ENCODE measurements at places on chromosomes 11 and 22.

- no peak for DNase-seq
Observed at GRCh38 chr11:95661162-95661561, 128.4 kb downstream of the FAM76B start.

DNA sequence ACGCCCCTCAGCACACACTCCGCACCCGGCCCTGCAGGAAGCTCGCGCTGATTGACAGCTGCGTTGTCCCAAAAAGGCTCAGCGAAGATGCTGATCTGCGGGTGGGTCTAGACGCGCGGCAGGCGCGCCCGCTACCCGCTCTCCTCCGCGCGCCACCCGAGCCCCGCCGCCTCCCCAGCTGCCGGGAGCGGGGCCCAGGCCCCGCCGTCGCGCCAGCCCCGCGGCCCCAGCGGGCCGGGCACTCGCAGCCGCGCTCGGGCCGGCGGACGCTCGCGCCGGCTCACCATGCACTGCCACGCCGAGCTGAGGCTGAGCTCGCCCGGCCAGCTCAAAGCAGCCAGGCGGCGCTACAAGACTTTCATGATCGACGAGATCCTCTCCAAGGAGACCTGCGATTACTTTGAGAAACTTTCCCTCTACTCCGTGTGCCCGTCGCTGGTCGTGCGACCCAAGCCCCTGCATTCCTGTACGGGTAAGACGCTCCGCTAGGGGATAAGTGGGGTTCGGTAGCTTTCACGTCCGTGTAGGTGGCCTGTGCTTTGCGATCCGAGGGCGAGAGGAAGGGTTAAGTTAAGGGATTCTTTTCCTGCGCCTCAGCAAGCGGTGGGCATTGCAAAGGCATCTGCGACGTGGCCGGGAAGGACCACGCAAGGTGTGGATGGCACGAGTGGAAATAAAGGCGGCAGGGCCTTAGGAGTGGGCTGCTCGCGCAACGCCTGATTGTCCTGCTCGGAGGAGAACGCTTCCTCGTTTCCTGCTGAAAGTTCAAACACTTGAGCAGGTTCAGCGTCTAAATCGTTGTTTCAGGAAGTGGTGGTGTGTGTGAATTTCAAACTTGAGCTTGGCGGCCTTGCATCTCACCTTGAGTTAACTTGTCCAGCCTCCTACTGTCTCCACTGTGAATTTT is at the start of gene BARX2:
Gene BARX2, plus strand, starts transcription at position 98 of the 907 bp plus-strand sequence. Its CDS starts 188 bp downstream, at position 286.
- DNase-seq: no peak

DNA sequence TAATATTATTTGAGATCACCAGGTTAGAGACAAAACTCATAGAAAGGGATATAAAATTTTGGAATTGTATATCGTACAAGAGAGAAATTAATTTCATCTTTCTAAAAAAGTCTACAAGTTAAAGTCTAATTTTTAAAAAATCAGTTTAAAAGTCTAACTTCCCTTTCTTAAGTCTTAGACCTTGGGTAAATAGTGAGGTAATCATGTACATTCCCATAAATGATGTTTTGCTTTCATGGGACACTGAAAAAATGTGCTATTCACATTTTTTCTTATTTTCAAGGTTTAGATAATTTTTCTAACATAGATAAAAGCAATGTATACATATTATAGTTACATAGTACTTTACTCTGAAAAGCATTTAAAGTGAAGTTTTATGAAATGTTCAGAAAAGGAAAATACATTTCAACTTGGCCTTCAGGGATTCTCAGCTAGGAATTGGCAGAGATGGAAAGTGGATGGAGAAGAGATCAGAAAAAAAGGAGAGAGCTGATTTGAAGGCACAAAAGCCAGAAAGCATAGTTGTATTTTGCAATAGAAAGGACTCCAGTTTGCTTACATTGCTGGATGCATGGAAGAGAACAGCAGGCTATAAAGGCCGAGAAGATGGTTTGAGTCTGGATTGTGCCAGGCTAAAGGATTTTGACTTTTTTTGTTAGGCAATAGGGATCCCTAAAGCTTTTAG is 194.0 kb downstream of the CASP12 start:
- no peak for DNase-seq

GRCh38 chr11:2940921-2941821 is 12.0 kb upstream of the PHLDA2 start:
- no peak for DNase-seq

GRCh38 chr11:9719566-9720289 is 55.9 kb downstream of the SWAP70 start:
- no peak for DNase-seq

- DNase-seq: no peak
Observed at GRCh38 chr11:116804001-116804400, 12.3 kb upstream of the APOA5 start.

DNA sequence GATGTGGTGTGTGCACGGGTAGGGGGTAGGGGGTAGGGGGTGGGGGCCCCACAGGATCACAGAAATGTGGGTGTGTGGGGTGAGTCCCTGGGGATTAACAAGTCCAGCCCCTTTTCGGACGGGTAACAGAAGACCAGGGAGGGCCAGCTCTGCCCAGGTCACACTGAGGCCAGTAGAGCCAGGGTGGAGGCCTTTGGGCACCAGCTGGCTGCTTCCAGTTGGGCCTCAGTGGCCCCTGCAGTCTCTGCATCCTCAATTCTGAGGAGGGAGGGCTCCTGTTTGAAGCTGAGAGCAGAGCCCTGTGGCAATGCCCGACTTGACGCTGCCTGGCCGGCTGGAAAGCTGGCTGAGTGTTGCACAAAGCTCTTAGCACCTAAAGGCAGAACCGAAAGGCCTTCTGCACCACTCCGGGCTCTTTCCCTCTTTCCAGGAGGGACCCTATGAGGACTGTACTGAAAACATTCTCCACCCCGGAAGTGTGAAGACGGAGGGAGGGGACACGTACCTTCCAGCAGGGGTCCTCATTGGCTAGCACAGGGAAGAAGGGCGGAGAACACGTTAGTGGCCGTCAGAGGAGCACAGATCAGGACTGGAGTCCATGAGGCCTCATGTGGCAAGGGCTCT is 120.4 kb downstream of the PHF21B start:
- no peak for DNase-seq

GRCh38 chr11:117875382-117876058 is 938 bp downstream of the FXYD6 start:
- no peak for DNase-seq

DNA sequence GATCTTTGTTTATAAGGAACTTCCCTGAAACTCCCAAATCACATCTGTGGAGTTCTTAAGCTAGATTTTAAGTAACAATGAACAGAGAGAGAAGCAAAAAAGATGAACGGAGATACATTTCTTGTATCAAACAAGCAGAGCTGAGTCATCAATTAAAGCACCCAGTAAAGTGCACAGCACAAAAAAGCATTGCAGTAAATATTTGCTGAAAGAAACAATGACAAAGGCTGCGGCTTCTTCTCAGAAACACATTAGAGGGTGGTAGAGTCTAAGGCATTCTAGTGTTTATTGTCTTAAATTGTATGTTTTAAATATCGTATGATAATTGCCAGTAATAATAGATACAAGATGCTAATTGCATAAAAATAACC is 941.6 kb upstream of the CHORDC1 start:
- no peak for DNase-seq

DNA sequence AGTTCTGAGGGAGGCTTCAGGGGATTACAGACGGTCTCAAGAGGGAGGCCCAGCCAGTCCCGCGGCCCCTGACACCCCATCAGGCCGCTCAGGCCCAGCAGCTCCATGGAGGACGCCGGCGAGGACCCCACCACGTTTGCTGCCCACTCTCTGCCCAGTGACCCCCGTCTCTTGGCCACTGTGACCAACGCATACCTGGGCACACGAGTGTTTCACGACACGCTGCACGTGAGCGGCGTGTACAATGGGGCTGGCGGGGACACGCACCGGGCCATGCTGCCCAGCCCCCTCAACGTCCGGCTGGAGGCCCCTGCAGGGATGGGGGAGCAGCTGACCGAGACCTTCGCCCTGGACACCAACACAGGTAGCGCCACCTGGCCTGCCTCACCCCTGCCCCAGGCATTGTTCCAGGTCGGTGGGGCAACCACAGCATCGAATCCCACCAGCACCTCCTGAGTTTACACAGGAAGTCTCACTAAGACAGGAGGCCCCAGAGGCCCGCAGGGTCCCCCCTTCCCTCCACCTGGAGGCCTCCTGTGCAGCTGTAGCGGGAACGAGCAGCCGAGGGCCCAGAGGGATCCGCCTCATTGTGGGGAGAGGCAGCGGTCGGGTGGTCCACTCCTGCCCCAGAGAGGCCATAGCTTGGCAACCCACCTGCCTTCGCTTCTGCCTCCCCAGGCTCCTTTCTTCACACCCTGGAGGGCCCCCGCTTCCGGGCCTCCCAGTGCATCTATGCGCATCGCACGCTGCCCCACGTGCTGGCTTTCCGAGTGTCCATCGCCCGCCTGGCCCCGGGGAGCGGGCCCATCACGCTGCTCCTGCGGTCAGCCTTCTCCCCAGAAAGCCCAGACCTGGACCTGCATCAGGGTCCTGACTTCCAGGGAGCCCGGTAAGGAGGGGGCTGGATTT is 1.0 kb downstream of the PGGHG start:
- DNase-seq: no peak

GRCh38 chr11:86977441-86978050 is 22.4 kb upstream of the FZD4 start:
- DNase-seq: no peak

DNA sequence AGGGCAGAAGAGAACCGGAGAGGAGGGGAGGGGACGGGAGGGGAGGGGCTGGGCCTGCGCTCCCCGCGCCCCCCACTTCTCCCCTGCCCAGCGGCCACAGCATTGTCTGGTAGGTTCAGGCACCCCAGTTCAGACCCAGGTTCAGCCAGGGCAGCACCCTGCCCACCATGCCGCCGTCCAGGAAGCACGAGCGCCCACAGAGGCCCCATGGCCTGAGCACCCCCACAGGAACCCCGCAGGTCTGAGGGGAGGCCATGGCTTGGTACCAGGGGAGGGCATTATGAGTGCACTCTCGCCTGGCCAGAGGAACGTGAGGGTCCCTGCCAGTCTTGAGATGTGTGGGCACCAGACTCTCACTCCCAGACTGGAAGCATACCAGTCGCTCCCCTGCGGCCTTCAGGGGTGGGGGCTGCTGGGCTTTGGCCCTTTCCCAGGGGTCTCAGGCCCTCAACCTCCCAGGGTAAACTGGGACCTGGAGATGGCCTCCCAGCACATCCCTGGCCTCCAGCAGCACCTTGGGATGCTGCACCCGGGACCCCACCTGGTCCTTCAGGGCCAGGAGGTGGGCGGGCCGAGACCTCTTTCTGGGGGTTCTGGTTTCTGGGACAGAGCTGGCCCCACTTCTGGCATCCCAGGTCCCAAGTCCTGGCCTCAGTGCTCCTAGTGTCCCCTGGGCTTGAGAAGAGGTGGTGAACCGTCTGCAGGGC is 597 bp upstream of the PLXNB2 start:
- DNase-seq: no peak

- no peak for DNase-seq
Observed at GRCh38 chr11:11227296-11228085, 125.6 kb downstream of the CSNK2A3 start.

DNA sequence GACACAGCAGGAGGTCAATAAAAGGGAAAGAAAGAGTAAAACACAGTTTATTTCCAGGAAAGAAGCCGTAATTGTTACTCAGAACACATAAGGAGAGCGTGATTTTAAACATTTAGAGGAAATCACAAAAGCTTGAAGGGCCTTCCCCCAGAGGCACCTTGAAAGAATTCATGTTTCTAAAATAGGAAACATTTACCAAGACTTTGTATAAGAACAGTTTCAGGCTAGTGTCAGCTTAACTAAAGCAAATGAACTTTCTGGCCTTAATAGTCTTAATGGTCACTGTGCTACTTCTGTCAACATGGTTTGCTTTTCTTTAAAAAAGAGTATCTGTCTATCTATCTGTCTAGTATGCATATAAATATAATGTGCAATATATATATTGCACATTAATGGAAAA is 208.8 kb downstream of the CNTN5 start:
- no peak for DNase-seq

DNA sequence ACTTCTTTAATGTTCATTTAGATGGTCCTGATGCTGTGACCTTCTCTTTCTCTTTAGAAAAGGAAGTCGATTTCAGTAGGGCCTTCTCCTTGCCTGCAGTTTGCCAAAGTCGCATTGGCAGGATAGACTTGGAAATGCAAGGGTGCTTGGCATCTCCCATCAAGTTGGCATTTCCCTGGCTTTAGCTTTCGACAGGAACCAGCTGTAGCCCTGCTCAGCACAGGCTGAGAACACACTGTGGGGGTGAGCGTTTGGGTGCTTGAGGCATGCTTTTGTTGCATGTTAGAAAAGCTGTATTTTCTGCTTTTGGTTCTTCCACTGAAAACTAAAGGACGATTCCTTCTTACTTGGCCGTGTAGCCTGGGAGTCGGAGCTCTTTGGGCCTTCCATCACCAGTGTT is 37.7 kb downstream of the LDLRAD3 start:
- DNase-seq: no peak

DNA sequence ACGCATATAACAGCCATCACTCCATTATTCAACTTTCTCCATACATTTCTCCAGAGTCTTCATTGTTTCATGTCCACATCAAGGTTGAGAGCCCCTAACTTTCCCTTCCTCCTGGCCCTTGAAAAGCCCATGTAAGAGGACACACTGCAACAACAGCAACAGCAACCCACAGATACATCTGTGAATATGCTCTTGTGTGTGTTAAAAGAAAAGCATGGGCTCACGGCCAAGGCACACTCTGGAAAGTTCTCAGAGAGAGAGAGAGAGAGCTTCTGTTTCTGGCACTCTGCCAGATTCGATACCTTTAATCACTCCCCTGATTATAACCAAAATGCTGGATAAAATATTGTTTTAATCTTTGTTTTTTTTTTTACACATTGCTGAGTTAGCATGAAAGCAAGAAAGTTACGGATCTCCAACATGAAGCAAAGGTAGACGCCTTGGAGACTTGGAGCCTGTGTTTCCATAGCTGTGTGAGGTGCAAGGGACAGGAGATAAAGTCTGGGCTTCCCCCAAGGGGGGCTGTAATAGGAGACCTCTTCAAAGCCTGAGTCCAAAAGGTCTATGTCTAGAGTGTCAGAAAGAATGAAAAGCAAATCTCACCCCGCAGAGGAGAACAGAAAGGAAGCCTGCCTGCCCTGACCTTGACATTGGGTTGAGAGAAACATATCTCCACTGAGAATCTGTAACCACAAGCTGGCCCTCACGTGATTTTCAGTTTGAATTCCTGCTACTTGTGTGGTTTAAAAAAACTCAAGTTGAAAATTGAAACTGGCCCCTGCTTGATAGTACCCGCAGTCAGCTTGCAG is 33.7 kb upstream of the MPPED1 start:
- DNase-seq: no peak

- DNase-seq: no peak
Observed at GRCh38 chr22:43995798-43996169, 28.3 kb upstream of the PARVB start.

DNA sequence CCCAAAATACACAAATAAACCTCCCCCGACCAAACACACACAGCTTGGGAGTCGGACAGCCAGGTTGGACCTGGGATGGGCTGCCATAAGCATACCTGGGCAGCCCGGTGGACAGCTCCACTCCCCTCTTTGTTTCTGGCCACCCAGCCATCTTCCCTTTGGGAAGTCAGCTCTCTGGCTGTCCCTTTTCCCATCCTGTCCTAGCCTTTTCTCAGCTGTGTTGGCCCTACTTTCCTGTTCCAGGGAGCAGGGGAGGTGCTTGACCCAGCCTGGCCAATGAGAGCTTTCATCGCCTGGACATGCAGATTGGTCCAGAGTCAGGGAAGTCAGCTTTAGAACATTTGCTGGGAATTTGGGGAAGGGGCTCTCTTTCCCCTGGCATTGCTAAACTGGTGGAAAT is 68.7 kb upstream of the NECTIN1 start:
- DNase-seq: no peak

- no peak for DNase-seq
Observed at GRCh38 chr22:39718921-39719475, 148.4 kb downstream of the CACNA1I start.
